GM12891 (cell line): ENCODE measurements at places on chromosomes 6 and 20.
A peak's percentile ranks its signal among the peaks of the same experiment; 100 is the strongest.

- DNase-seq: no peak
These were observed 10.2 kb upstream of the RBBP8NL start for GRCh38 chr20:62437496-62437895.

GRCh38 chr6:19669206-19669605 is 168.0 kb upstream of the ID4 start:
- DNase-seq: no peak

GRCh38 chr20:5729348-5729747 is 20.9 kb upstream of the SHLD1 start:
- DNase-seq: no peak

- DNase-seq: no peak
These were observed 556 bp upstream of the YWHAB start for GRCh38 chr20:44884907-44885391.

DNA sequence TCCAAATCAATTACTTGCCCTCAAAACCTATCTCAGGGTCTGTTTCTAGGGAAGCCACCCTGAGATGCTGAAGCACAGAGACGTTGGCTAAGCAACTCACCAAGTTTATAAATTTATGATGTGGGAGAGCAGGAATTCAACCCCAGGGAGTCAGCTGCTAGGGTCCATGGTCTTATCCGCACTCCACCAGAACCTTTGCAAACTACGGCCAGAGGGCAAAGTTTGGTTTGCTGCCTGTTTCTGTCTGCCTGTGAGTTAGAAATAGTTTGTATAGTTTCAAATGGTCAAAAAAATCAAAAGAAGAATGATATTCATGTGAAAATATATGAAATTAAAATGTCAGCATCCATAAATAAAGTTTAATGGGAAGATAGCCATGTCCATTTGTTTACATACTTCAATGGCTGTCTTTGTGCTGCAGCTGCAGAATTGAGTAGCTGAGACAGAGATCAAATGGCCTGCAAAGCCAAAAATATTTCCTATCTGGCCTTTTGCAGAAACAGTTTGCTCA is 83.7 kb upstream of the ZFP64 start:
- no peak for DNase-seq

DNA sequence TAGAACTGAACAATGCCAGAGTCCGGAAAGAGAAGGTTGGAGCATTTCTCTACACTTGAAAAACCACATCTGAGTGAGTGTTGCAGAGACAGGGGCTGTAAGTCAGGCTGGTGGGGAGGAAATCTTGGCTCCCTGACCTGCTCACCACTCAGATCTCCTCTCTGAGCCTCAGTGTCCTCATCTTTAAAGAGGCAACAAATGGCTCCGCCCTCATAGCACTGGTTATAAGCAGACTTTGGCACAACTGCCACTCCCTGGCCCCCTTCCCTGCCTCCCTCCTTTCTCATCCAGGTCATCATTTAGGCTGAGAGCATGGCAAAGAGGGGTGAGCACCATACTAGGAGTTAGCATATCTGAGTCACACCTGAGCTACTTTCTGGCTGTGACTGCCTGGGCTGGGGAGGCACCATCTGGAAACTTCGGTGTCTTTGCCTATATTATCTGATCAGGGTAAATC is 10.6 kb downstream of the SIRPG start:
- DNase-seq: no peak

- DNase-seq: no peak
These were observed 19.6 kb downstream of the ANGPT4 start for GRCh38 chr20:896501-897025.

GRCh38 chr6:14729129-14729871 is 516.6 kb upstream of the JARID2 start:
- no peak for DNase-seq

DNA sequence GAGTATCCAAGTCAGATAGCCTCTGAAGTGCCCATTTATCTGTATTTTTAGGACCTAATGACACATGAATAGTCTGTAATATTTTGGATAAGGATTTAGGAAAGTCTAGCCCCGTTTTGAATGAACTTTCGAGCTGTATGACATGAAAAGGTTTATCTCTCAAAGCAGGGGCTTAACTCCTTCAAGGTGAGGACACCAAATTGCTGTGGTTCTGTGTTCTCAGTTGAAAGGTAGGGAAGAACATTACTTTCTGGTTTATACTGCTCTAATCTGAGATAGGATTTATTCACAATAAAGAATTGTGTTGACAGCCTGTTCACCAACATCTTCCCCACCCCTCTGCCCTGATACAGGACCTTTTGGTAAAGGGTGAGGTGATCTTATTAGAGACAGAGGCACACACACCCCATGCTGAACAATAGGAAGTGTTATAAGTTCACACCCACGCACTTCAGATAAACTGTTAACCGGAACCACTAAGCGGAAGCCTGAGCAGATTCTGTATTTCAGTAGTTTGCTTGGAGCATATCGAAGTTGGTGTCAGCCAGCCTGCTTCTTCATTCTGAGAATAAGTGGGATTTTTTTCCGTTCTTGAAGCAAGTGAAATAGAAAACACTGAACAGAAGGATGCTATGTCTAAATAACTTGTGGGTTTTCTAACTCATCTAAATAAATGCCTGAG is 223.3 kb downstream of the TMEM242 start:
- peak; percentile 37 for DNase-seq

DNA sequence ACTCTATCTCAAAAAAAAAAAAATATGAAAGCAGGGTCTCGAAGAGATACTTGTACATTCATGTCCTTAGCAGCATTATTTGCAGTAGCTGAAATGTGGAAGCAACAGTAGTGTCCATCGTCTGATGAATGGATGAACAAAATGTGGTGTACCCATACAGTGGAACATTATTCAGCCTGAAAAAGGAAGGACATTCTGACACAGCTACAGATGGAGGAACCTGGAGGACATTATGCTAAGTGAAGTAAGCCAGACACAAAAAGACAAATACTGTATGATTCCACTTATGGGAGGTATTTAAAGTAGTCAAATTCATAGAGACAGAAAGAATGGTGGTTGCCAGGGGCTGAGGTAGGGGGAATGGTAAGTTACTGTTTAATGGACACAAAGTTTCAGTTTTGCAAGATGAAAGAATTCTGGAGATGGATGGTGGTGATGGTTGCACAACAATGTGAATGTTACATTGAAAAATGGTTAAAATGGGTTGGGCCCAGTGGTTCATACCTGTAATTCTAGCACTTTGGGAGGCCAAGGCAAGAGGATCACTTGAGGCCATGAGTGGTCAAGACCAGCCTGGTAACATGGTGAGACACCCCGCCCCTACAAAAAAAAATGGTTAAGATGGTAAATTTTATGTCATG is 11.8 kb upstream of the TULP1 start:
- DNase-seq: no peak

GRCh38 chr20:58839991-58840747 is 10.5 kb downstream of the GNAS-AS1 start:
- DNase-seq: no peak

DNA sequence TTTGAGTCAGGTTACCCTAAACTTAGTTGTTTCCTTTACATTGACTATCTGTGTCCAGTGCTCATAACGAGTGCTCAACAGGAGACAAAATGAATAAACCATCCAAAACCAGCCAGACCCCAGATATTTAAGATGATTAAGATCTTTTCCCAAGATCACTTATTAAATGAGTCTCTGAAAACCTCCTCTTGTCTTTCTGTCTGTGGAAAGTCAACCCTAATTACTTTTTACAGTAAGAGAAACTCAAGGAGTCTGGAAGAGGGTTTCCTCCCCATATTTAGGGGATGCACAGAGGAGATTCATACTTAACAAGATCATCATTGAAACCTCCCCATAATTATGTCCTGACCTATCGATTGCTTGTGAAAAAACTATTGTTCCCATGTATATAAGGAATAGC is 84.0 kb downstream of the CAP2 start:
- no peak for DNase-seq

DNA sequence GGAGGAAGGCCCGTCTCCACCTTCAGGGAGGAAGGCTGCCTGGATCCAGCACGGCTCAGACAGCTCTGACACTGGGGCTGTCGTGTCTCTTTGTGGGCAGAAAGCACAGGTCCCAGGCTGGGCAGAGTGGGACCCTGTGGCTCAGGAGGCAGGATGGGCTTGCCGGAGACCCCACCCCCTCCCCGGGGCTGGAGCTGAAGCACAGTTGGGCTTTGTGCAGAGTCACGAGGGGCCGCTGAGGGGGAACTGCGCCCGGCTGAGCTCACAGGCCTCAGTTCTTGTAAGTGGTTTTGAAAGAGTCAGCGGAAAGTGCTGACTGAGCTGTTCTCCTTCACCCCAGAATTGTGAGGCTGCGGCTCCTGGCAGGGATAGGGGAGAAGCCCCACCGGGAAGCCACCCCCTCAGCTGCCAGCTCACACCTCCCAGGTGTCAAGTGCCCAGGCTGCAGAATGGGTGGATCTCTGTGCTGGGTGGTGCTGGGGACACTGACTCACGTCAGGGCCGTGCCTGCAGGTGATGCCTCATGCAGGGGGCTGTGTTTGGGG is 145.5 kb upstream of the RNF24 start:
- DNase-seq: no peak

GRCh38 chr6:122035173-122035572 is 364.3 kb upstream of the HSF2 start:
- no peak for DNase-seq

DNA sequence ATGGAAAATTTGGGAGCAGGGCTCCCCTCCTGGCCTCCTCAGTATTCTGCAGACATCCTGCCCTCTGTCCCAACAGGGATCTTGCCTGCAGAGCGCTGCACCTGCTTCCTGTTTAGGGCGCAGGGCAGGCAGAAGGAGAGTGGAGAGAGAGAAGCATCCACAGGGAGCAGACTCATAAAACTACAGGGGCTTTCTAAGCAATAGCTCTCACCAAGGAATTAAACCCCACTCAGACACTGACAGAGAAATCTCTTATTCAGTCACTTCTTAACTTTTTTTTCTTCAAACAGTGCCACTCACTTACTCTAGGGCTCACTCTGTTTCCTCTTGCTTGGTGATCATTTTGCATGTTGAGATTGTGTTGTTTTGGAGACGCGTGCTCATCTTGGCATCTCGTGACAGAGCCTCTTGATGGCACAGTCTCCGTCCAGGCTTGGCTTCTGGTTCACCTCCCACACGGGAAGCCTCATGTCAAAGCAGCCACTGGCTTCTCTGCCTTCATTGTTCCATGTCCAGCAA is 153.1 kb upstream of the INSM1 start:
- no peak for DNase-seq

DNA sequence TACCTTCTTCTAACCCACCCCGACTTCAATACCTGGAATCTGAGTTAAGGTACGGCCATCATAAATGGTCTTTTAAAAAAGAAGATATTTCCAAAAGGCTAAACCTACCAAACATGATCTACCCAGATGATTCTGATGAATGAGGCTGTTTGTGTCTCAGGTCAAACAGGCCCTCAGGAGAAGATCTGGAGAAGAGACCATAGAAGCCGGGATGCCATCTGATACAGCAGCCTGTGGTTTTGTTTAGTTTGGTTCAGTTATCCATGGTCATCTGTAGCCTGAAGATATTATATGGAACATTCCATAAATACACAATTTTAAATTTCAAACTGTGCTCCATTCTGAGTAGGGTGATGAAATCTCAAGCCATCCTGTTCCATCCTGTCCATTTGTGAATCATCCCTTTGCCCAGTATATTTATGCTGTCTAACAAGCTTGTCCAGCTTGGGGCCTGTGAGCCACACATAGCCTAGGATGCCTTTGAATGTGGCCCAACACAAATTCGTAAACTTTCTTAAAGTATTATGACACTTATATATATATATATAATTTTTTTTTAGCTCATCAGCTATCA is 4.0 kb upstream of the CAP2 start:
- no peak for DNase-seq

GRCh38 chr6:105651969-105652368 is 249.1 kb upstream of the PREP start:
- no peak for DNase-seq

GRCh38 chr20:23419995-23420901 is 1.0 kb downstream of the NAPB start:
- peak; percentile 38 for DNase-seq

DNA sequence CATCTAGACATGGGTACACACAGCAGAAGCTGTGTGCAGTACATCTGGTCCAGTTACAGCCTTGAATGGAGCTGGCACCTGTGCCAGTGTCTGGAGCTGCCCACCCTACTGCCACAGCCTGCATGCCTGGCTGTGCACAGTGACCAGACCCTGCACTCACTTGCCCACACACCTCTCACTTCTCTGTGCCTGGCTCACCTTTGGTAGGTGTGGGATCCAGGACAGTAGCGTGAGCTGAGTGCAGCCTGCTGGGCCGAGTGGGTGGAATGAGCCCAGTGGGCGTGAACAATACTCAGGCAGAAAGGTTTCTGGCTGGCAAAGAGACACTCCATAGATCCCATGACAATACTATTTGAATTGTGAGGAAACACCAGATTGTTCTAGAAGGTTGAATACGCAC is 839.5 kb upstream of the FLRT3 start:
- no peak for DNase-seq
